ENCODE measurements at places on chromosomes 3 and 15.

- no peak for DNase-seq
Observed at GRCh38 chr3:933326-933725, 159.5 kb upstream of the CNTN6 start.

DNA sequence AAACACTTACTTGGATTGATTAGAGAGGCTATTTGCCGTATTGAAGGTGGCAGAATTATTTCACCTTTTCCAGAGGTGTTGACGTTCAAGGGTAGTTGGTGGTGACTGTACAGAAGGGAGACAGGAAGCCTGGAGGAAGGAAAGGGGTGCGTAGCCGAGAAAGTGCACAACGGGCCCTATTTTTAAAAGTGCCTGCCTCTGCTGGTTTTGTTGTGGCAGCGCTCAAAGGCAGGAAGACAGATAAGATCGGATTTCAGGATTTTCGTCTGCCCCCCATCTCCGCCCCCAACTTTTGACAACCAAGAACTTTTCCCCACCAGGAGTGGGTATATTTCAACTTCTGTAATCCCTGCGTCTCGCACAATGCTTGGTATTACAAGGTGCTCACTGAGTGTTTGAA is 38.5 kb downstream of the SMAD3 start:
- DNase-seq = no peak

DNA sequence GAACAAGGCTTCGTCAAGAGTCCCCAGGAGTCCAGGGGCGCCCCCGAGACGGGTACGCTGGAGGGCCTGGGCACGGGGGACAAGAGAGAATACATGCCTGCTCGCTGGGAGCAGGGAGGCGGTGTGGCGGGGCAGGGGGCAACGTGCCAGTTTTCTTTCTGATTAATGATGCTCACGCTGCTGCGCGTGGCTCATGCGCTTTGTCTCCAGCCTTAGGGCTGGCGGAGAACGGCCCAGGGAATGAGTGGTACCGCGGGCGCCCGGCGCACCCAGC is 408 bp upstream of the ARPP21 start:
- no peak for DNase-seq

DNA sequence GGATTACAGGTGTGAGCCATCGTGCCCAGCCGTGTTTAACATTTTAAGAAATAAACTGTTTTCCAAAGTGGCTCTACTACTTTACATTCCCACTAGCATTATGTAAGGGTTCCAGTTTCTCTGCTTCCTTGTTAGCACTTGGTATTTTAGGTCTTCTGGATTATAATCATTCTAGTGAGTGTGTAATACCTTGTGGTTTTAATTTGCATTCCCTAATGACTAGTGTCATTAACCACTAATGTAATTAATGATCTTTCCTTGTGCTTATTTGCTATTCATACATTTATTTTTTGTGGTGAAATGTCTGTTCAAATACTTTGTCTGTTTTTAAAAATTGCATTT is 30.7 kb downstream of the ARIH2 start:
- DNase-seq = no peak

DNA sequence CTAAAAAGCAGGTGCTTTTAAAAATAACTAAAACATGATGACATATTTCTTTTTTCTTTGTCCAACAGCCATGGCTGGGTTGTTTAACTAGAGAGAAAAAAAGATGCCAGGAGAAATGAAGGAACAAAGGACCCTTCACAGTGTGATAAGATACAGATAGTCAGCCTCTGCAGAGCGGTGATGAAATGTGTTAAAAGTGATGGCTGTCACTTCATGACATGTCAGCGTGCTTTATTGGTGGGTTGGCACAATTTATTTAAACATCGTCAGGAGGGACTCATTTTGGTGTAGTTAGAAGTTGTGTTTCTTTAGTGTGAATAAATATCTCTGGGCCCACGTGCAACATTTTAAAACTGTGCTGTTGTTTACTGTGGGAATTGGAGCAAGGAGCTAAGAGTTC is 887.4 kb upstream of the CFAP20DC start:
- no peak for DNase-seq

- DNase-seq = no peak
Observed at GRCh38 chr3:72848703-72849081, 447 bp upstream of the SHQ1 start.

GRCh38 chr15:51044037-51044727 is 50.5 kb downstream of the TNFAIP8L3 start:
- DNase-seq = no peak

DNA sequence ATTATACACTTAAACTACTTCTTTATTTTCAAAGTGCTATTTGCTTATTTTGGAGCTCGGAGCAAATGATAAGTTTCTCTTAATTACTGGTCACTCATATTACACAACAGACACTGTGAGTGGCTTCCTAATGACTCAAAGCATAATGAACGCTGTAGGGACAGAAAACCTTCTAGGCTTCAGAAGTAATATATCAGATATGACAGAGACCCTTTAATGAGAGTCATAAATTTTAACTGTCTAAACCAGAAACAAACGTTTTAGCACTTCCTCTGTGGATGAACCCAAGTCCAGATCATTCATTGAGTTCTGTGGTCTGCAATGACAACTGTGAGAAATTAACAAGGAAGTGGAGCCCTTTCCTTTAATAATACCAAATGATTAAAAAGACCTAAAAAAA is 66.6 kb downstream of the ARPP21 start:
- no peak for DNase-seq

DNA sequence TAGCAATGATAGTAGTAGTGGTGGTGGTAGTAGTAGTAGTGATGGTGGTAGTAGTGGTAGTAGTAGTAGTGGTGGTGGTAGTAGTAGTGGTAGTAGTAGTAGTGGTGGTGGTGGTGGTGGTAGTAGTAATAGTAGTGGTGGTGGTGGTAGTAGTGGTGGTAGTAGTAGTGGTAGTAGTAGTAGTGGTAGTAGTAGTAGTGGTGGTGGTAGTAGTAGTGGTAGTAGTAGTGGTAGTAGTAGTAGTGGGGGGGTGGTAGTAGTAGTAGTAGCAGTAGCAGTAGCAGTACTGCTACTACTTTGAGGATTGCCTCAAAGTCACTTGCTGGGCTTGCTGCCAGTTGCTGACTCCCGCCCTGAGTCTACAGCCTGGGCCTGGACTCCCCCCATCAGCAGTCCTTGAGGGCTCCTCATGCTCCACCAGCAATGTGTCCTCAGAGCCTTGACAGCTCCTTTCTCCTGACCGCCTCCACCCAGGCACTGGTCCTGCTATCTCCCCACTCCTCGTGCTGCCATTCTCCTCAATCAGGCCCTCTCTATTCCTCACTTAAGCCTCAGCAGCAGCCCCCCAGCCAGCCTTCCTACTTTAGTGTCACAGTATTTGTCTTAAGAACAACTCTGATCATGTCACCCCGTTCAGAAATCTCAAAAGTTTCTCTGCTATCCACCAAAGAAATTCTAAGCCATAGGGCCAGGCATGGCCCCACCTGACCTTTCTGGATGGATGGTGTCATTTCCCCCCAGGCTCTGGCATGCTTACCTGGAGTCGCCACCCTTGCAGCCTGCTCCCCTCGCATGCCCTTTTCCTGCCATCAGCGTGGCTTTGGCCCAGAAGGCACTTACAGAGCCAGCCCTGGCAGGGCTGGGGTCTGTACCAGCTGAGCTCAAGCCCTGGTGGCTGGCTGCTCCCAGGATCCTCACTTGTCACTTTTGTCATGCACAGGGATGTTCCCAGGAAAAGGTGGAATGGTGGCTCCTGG is 45.6 kb downstream of the DLEC1 start:
- no peak for DNase-seq

DNA sequence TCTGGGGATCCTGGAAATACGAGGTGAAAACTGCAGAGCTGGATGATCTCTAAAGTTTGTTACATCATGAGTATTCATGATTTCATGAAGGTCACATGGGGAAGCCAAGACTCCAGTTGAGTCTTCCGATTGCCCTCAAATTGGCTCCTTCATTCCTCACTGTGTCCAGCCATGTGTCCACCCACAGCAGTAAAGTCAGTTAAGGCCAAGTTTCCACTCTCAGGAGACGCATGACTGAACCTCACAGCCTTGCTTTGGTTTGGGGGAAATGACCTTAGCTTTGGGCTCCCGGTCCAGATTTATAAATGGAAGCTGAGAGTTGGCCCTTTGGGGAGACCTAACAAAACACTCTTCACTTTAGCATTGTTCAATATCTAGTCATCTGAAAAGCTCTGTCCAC is 289.7 kb upstream of the MCTP2 start:
- no peak for DNase-seq

DNA sequence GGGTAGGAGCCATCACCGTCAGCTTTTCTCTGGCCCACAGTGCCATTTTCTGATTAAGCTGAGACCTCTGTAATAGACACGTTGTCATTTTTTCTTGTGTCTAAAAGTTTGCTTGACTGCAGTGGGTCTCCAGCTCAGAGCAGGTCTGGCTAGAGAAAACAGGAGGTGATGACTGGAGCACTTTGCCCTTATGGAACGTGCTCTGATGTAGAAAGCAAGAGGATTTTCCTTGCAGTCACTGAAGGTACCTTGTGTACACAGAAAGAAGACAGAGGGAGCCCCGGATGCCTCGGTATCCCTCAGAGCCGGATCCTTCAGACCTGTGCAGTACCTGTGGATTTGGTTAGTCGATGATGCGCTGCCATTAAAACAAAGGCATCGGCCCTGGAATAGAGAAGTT is 76.2 kb downstream of the IGF1R start:
- DNase-seq = no peak

- DNase-seq = no peak
Observed at GRCh38 chr3:170909129-170909903, 879 bp upstream of the EIF5A2 start.

GRCh38 chr3:127820826-127821313 is 1.4 kb downstream of the MGLL start:
- DNase-seq = no peak

GRCh38 chr15:86060674-86061073 is 19.0 kb upstream of the AGBL1 start:
- no peak for DNase-seq

DNA sequence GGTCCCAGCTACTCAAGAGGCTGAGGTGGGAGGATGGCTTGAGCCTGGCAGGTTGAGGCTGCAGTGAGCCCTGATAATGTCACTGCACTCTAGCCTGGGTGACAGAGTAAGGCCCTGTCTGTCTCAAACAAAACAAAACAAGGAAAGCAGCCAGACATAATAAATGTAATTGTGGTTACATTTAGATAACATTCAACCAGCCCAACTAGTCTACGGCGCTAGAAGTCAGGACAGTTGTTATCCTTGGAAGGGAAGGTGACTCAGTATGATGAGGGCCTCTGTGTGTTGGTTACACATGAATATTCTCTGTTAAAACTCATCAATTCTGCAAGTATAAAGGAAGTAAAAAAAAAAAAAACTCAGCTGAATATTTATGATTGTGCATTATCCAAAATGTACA is 27.0 kb upstream of the CSPG5 start:
- no peak for DNase-seq

GRCh38 chr3:179760944-179761343 is 108.1 kb downstream of the USP13 start:
- DNase-seq = peak; percentile 78

GRCh38 chr3:139447486-139447885 is 28.8 kb downstream of the RBP2 start:
- no peak for DNase-seq

GRCh38 chr3:72412340-72412956 is 435.8 kb downstream of the SHQ1 start:
- peak; percentile 30 for DNase-seq

DNA sequence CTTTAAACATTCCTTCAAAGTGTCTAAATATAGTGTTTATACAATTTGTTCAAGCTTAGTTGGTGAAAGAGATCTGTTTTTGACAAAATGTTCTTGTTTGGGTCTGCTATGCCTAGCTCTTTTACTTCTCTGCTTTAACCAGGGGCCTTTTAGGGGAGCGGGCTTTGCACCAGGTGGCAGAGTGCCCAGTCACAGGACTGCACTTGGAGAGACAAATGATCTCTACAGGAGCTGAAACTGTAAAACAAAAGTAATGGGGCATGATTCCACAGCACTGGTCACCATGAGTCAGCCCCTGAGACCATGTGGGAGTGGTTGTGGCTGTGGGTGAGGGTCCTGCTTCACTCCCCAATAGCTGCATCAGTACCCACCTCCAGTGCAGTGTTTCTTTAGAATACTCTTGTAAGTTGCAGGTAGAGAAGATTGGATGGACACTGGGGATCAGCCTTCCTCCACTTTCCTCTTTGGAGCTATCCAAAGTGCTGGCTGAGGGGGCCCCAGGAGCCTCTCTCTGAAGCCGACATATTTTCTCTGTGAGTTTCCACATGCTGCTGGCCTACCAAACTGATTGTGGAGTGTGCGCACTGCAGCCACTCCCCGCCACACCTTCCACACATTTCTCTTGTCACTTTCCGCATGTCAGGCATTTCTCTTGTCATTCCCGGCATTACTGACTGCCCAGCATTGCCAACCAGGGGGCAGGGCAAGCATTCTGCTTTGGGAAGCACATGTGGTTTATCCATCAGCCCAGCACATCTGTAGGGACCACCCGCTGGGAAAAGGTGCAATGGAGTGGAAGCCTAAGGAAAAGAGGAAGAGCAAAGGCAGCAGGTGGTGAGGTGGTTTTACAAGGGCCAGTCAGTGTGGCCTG is 110.0 kb downstream of the EPHB1 start:
- DNase-seq = no peak

DNA sequence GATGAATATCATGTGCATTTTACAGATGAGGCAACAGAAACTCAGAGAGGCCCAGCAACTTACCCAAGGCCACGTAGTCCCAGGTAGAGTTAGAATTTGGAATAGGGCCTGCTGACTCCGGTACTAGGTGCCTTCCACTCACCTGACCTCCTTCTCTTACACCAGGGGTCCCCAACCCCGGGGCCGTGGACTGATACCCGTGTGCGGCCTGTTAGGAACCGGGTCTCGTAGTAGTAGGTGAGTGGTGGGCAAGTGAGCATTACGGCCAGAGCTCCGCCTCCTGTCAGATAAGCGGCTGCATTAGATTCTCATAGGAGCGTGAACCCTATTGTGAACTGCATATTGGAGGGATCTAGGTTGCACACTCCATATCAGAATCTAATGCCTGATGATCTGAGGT is 64.8 kb downstream of the SMAD3 start:
- no peak for DNase-seq

- no peak for DNase-seq
Observed at GRCh38 chr3:59850417-59850816, 800.6 kb upstream of the CFAP20DC start.

DNA sequence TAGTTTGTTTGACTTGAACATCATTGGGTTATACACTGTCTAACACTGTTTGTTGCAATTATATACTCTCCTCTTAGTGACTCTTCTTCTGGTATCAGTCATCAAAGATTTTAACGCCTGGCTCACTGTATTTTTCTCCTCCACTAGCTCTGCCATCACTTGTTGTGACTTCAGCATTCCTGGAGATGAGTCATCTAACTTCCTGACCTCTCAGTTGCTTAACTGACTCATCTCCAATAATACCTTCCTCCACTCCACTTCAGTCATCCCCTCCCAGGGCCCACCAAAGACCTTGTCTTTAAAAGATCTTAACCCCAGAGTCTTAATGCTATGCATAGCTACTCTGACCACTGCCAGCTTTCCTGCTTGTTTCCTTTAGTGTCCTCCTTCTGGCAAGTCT is 28.6 kb upstream of the CLSTN2 start:
- no peak for DNase-seq
